ENCODE measurements at places on chromosomes 3 and 15.

- DNase-seq = no peak
Observed at GRCh38 chr15:58703610-58704009, 45.9 kb downstream of the ADAM10 start.

- DNase-seq = no peak
Observed at GRCh38 chr15:77607111-77607893, 25.4 kb downstream of the LINGO1 start.

DNA sequence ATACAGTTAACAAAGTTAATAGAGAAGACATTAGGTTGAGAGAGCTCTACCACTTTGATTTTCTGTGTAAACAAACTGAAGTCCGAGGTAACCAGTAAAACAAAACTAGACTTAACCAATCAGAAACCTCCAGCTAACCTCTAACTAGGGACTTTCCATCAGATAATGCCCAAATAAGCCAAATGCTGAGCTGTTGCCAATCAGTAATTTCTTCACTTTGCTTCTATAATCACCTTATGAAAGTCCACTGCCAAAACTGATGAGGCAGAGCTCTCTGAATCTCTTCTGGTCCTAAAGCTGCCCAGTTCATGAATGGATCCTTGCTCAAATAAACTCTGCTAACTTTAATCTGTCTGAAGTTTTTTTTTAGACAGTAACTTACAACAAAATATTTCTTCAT is 448.0 kb upstream of the NECTIN3 start:
- DNase-seq = no peak

GRCh38 chr15:86377914-86378313 is 298.2 kb downstream of the AGBL1 start:
- DNase-seq = no peak

DNA sequence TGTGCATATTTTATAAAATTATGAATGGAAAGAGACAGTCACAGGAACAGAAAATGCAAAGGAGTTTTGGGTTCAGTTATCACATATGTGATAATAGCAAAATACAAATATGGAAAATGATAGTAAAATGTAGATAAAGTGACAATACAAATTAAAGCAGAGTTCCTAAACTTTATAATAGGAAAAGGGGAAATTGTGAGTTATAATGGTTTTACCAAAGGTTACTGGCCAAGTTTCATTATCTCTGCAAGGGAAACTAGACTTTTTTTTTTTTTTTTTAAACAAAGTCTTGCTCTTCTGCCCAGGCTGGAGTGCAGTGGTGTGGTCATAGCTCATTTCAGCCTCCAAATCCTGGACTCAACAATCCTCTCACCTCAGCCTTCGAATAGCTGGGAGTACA is 228.7 kb upstream of the CGNL1 start:
- no peak for DNase-seq

- no peak for DNase-seq
Observed at GRCh38 chr3:187044206-187044605, 95.1 kb downstream of the RPL39L start.

DNA sequence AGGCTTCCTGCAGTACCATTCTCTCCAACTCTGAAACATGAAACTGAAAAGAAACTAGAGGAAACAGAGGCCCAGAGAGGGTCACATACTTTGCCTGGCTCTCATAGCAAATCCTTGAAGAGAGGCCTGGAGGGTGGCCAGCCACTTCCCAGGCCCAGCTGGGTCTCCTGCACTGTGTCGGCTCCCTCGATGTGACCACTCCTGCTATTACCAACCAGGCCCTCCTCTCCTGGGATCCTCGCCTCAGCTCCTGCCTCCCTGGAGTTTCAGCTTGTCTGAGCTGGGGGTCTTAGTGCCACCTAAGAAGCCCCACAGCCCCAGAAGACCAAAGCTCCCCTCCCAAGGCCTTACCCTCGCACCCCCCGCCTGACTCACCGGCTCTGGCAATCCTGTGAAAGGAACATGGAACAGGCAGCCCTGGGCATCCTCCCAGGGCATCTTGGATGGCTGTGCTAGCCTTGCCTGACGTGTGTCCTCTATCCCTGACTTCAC is 4.6 kb downstream of the LOXL1 start:
- no peak for DNase-seq

- no peak for DNase-seq
Observed at GRCh38 chr3:177126015-177126773, 71.1 kb downstream of the TBL1XR1 start.

GRCh38 chr3:152477422-152477821 is 208.7 kb downstream of the MBNL1 start:
- no peak for DNase-seq

DNA sequence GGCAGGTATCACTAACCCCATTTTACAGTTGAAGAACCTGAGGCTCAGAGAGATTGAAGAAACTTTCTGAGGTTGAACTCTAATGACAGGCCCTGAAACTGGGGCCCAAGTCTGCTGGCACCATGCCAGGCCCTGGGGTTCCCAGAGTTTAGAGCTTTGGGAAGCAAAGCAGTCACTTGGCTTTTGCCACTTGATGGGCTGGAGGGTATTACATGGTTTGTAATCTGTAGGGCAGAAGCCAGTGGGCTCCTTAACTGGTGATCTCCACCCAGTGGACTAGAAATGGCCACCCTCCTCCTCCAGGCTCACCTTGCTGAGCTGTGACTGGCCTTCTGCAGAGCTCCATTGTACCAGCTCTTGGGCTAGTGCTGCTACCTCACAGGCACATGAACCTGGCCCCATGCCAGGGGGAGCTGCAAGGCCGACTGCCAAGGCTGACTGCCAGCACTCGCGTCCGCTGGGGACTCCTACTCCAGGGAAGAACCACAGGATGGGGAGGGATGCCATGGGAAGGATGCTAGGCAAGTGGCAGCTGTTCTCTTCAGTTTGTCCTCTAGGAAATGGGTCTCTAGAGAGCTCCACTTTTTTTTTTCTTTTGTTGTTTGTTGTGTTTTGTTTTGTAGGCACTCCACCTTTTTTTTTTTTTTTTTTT is 104.8 kb downstream of the ETFA start:
- no peak for DNase-seq

All from stimulated activated CD4-positive, alpha-beta T cell treated with anti-CD3 and anti-CD28 coated beads, TNF-alpha, amount 100 ng/mL, for 24 hours (primary cell).